ENCODE measurements at places on chromosomes 12 and 14. TPM values are rescaled to one million over a fixed set of nuclear protein-coding genes. Genes with fewer than 3 reads are reported as not detected.

The RD3L gene
- not detected for polyA plus RNA-seq

The ACOT6 gene
- 0.04 TPM for polyA plus RNA-seq

The SVOP gene
- polyA plus RNA-seq, result 0.37 TPM

The OR4K15 gene
- polyA plus RNA-seq, result not detected

The DHRS2 gene
- polyA plus RNA-seq, result not detected

The LTBR gene
- polyA plus RNA-seq, result 56.5 TPM

The IFNG-AS1 gene
- not detected for polyA plus RNA-seq

The BIN2 gene
- polyA plus RNA-seq, result 6.1 TPM
